ENCODE measurements at places on chromosomes 2 and 18.

- DNase-seq, result no peak
Observed at GRCh38 chr2:53234548-53234903, 533.1 kb upstream of the CHAC2 start.

GRCh38 chr2:241410739-241411176 lies 54.7 kb downstream of the FARP2 start:
- DNase-seq, result no peak

- no peak for DNase-seq
Observed at GRCh38 chr18:49839012-49839411, 25.7 kb upstream of the ACAA2 start.

GRCh38 chr18:24128700-24129099 lies 10.2 kb upstream of the CABYR start:
- DNase-seq, result no peak

GRCh38 chr18:23113576-23113975 lies 21.7 kb upstream of the CABLES1 start:
- no peak for DNase-seq

GRCh38 chr18:26648509-26649192 lies 100.3 kb upstream of the KCTD1 start:
- DNase-seq, result no peak

- DNase-seq, result no peak
Observed at GRCh38 chr18:54606835-54607212, 15.8 kb downstream of the DYNAP start.

DNA sequence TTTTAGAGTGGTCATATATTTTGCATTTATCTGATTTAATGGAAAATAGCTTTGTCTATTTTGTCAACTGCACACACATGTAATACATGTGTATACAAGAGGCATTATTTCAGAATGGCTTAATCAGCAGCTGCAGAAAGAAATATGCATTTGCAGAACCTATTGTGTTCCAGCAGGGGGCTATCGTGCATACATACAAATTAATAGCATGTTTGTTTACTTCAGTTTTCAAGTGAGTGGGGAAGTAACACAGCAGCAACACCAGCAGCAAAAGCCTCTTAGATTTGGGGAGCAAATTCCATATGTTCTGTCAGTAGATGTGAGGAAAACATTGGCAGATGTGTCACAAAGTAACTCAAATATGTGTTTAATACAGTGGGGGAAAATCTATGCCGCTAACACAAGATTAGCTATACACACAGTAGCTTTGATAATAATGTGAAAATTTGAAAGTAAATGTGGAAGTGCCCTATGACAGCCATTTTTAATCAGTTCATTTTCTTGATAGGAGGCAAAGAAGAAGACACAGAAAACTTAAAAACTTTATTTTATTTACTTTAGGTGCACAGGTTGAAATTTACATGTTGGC lies 218.1 kb downstream of the WDR7 start:
- DNase-seq, result peak; percentile 5

DNA sequence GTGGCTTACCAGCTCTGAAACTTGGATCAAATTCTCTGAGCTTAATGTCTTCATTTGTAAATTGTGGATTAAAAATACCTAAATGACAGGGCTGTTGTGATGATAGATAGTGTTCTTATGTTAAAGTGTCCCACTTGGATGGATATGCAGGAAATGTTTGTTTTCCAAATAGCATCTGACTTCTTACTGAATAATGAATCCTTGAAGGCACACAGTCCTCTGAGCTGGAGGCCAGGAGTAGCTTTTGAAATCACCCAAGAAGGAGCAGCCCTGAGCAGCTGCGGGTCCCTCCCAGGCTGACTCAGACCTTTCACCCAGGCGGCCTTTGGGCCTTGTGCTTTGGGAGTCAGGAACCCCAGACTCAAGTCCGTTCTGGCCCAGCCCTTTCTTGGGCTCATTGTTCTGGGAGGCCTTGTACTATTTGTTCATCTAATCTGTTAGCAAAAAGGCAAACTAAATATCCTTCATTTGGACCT lies 173.0 kb upstream of the GATA6 start:
- DNase-seq, result no peak

GRCh38 chr2:172878260-172878659 lies 142.6 kb downstream of the RAPGEF4 start:
- no peak for DNase-seq

DNA sequence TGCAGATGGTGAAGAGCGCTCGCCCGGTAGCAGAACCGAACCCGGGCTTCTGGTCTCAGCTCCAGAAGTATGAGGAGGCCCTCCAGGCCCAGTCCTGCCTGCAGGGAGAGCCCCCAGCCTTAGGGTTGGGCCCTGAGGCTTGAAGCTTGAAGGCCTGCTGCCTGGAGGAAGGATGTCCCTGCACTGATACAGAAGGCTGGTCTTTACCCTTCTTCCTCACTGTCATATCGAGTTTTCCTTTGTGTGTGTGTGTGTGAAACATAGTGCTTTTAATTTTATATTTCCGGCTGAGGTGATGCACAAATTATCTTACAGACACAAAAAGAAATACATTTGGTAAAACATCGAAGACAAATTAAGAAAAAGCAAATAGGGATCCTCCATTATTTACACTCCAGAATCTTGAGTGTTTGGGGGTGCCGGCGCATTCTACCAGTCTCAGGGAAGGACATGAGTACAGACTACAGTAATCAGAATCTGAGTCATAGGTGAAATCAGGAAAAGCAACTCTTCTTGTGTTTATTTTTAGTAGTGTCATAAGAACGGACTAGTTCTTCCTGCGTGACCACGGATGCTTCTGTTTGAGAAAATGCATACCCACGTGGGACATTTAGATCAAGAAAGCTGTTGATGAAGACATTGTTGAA lies 1.3 kb downstream of the DUSP28 start:
- DNase-seq, result peak; percentile 39

DNA sequence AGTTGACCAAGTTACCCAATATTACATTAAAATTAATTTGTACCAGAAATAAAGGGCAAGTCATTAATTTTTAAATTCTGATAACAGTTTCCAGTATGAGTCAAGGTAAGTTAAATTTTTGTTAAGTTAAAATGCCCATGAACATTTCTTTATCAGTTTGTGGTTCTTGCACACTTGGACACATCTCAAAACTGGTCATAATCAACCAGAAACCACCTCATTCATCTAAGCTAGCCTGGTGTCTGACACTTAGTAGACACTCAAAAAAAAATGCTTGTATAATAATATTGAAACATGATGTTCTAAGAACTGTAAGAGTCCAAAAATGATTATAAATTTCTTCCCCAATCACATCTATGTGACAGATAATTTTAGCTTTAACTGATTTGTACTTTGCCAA lies 62.4 kb downstream of the SATB2 start:
- DNase-seq, result no peak

GRCh38 chr2:98772536-98772935 lies 41.6 kb upstream of the MGAT4A start:
- no peak for DNase-seq

- peak; percentile 98 for DNase-seq
Observed at GRCh38 chr18:8800445-8800844, 95.1 kb downstream of the MTCL1 start.

DNA sequence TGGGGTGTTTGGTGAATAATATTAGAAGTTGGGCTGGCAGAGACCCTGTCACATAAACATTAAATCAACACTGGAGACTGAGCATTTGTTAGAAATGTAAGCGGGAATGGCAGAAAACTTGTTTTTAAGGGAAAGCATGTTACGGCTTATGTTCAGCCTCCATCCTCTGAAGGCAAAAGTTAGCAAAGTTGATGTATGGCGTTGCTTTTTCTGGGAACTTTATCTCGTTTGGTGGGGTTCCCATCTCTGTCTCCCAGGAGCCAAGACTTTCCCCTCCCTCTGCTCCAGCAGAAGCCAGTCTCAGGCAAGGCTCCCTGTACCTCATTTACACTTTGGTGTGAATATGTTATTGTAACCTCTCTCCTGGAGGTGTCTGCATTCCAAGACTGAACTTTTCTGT lies 105.1 kb downstream of the MSH2 start:
- DNase-seq, result no peak
